ENCODE measurements at places on chromosomes 6 and 20.

DNA sequence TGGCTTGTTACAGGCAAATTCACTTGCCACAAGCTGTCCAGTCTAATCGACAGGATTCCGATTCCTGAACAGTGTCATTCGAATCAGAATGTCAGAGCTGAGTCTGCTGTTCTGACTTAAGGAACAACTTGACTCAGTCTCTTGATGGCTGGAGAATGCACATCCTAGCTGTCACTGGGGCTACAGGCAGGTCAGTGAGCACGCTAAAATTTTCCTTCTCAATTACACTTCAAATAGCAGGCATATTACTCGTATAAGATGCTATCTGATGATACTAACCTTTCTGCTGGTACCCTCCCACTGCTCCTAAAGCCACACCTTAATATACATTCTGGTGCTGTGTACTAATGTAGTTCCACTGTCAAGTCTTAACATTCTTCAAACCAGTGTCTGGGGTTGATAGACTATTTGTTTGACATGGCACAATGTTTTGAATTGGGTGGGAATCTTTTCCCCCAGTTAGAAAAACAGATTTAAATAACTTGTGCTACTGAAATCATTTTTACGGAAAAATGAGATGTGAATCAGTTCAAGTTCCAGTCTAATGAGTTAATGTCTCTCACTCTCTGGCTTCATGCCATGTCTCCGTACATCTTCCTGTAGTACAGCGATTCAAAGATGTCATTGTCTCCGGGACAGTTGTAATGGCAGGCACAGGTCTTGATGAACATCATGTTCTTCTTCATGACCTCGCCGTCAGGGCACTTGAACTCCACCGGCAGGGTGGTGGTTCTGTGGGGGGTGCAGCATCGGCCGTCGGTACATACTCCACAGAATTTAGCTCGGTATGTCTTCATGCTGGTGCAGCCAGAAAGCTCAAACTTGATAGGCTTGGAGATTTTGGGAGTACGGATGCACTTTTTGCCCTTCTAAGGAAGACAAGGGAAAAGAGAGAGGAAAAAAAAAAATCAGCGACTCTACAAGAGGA, 2.2 kb downstream of the CCN2 start:
- peak overlapping the region; percentile 94 for H3K4me3 ChIP-seq
- H3K36me3 ChIP-seq = no peaks in the 10 kb centered on the region
- peaks cover 15% of the 10 kb centered on the region for H3K4me1 ChIP-seq
- no peaks in the 10 kb centered on the region for H3K27me3 ChIP-seq
- peak overlapping the region; percentile 92 for H3K27ac ChIP-seq

GRCh38 chr6:99241905-99242534, 107.5 kb downstream of the FAXC start:
- no peaks in the 10 kb centered on the region for H3K36me3 ChIP-seq
- H3K27me3 ChIP-seq = no peaks in the 10 kb centered on the region
- no peaks in the 10 kb centered on the region for H3K4me1 ChIP-seq
- no peak for DNase-seq
- no peak overlapping the region for H3K4me3 ChIP-seq

DNA sequence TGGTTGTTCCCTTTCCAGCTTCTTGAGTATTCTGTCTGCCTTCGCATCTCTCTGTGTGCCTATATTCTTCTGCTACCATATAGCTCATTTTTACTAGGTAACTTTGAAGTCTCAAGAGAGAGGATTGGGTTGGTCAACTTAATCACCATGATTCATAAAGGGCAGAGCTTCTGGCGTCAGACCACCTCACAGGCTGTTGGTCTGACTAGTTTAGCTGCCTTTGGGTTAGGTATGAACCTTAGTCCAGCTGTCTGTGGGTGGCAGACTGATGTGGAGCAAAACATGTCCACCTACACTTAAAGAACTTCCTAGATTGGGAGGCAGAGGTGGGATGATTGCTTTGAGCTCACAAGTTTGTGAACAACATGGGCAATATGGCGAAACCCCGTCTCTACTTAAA, 192.2 kb upstream of the SGK1 start:
- DNase-seq = no peak
- no peak overlapping the region for H3K4me3 ChIP-seq
- no peaks in the 10 kb centered on the region for H3K36me3 ChIP-seq

- no peaks in the 10 kb centered on the region for H3K4me1 ChIP-seq
- DNase-seq = no peak
- no peak overlapping the region for H3K27ac ChIP-seq
- no peak overlapping the region for H3K4me3 ChIP-seq
- no peaks in the 10 kb centered on the region for H3K27me3 ChIP-seq
- no peaks in the 10 kb centered on the region for H3K36me3 ChIP-seq
Measured at GRCh38 chr6:29131691-29132090, 23.8 kb downstream of the OR2J3 start.

DNA sequence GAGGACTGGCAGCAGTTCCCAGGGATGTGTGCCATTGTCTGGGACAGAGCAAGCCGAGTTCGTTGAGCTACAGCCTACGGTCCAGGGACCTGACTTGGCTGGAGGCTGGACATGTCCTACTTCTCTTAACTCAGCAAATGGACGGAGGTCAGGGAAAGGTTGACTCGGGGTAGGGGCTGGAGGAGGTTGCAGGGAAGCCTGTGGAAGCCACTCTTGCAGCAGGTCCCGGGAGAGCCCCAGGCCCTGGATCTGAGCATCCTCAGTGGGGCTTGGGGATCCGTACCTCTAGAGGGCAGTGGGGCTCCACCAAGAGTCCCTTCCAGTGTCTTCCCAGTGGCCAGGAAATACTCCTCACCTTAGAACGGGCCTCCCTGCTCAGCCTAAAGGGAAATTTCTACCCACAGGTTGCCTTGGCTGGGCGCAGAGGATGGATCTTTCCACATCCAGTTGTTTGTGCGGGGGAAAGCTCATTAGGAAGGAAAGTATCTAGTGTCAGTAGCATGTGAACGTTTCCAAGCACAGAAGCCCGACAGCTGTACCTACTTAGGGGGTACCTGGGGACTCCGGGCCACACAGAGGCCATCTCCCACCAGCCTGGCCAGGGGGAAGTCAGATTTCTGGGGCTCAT, 170.2 kb downstream of the NFATC2 start:
- no peaks in the 10 kb centered on the region for H3K36me3 ChIP-seq
- no peak overlapping the region for H3K4me3 ChIP-seq
- no peaks in the 10 kb centered on the region for H3K27me3 ChIP-seq
- H3K27ac ChIP-seq = no peak overlapping the region
- H3K4me1 ChIP-seq = peaks cover 8% of the 10 kb centered on the region
- no peak for DNase-seq

DNA sequence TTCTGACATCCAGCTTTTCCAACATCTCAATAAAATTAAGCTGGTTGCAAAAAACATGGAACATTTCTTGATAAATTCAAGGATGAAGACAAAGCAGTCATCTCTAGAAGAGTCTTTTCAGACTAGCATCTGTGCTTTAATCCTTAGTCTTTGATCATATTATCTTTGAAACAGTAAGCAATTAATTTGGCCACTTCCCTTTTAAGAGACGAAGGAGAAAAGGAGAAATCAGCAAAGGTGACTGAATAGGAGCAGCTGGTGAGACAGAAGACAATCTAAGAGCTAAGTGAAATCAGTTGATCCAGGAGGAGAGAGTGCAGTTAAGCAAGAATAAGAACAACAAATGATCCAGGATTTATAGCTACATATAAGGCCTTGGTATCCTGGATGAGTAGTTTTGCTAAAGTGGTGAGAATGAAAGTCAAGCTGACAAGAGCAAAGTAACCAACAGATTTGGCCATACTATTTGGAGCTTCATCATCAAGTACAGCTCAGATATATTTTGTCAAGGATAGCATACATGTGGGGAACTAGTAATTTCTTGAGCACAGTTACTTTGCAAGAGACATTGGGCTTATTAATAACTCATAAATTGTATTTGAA, 215.5 kb downstream of the ADGB start:
- no peak overlapping the region for H3K4me3 ChIP-seq
- H3K36me3 ChIP-seq = no peaks in the 10 kb centered on the region
- H3K4me1 ChIP-seq = no peaks in the 10 kb centered on the region
- no peak for DNase-seq

GRCh38 chr6:129893640-129894039, 32.5 kb upstream of the TMEM244 start:
- DNase-seq = no peak
- H3K4me3 ChIP-seq = no peak overlapping the region
- H3K36me3 ChIP-seq = no peaks in the 10 kb centered on the region
- no peaks in the 10 kb centered on the region for H3K27me3 ChIP-seq

GRCh38 chr20:57048027-57048869, 218.2 kb downstream of the BMP7 start:
- no peak for DNase-seq
- peaks cover 49% of the 10 kb centered on the region for H3K4me1 ChIP-seq
- H3K4me3 ChIP-seq = no peak overlapping the region

DNA sequence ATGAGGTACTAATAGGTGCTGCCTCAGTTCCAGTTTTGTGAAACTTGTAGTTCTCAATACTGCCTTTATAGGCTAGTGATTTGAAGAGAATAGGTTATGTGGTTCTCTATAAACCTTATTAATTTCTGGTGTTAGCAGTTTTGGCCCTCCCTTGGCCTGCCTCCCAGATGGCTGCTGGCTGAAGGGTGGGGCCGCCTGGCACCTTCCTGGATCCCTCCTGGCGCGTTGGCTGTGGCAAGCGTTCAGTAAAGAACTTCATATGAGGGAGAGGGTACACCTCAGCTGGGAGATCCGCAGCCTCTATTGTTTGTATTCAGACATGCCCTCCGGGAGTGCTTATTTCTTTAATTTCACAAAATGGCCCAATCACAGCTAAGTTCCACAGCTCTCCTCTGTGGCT, 51.9 kb downstream of the FAM120B start:
- peaks cover 23% of the 10 kb centered on the region for H3K36me3 ChIP-seq
- no peaks in the 10 kb centered on the region for H3K27me3 ChIP-seq
- no peak overlapping the region for H3K27ac ChIP-seq
- no peak for DNase-seq
- peaks cover 15% of the 10 kb centered on the region for H3K4me1 ChIP-seq
- H3K4me3 ChIP-seq = no peak overlapping the region

GRCh38 chr6:16649241-16649640, 112.0 kb downstream of the ATXN1 start:
- peaks cover 4% of the 10 kb centered on the region for H3K36me3 ChIP-seq
- no peak overlapping the region for H3K27ac ChIP-seq
- H3K4me1 ChIP-seq = peaks cover 30% of the 10 kb centered on the region
- H3K4me3 ChIP-seq = no peak overlapping the region
- no peak for DNase-seq

GRCh38 chr6:1821513-1822183, 211.9 kb downstream of the FOXC1 start:
- no peak overlapping the region for H3K27ac ChIP-seq
- DNase-seq = no peak
- H3K4me3 ChIP-seq = peak overlapping the region; percentile 14
- peaks cover 10% of the 10 kb centered on the region for H3K4me1 ChIP-seq
- no peaks in the 10 kb centered on the region for H3K27me3 ChIP-seq

DNA sequence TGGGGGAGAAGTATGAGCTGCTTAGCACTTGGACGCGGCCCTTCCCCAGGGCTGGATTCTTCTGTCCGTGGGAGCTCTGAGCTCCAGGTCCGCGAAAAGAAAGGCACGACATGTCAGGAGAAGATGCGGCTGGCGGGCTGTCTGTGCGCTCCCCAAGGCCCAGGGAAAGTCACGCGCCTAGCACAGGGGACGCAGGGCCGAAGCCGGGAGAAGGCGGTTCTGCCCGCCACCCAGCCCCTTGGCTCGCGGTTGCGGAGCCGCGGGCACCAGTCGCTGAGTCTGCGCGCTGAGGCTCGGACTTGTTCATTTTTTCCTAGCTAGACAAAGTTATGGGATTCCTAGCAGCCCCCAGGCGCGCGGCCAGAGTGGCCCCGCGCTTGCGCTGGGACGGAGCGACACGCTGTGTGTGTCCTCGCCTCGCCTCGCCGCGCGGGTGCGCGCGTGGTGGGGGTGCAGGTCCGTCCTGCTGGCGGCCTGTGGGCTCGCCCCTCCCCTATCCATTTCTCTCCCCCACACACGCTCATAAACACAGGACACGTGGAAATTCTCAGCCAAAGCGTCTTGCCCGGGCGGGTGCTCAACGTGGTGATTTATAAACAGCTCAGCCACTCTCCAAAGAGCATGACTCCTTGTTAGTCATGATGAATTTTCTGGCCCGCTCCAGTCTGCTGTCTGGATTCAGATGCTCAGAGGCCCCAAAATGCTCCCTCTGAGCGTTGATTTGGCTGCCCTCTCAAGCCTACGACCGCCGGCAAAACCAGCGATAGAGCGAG, 1.9 kb upstream of the POU3F2 start:
- peaks cover 32% of the 10 kb centered on the region for H3K27me3 ChIP-seq
- H3K36me3 ChIP-seq = no peaks in the 10 kb centered on the region
- H3K27ac ChIP-seq = no peak overlapping the region
- H3K4me1 ChIP-seq = peaks cover 56% of the 10 kb centered on the region

DNA sequence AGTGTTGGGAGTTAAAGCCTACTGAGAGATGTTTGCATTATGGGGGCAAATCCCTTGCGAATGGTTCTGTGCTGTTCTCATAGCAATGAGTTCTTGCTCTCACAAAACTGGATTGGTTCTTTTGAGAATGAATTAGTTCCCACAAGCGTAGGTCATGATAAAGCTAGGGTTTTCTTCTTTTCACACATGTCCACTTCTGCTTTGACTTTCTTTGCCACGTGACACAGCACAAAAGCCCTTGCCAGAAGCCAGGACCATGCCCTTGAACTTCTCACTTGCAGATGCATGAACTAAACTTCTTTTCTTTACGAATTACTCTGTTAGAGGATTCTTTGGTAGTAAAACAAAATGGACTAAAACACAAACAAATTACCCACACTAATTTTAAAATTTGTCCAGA, 922.8 kb downstream of the EPHA7 start:
- H3K27me3 ChIP-seq = no peaks in the 10 kb centered on the region
- DNase-seq = no peak
- H3K36me3 ChIP-seq = no peaks in the 10 kb centered on the region
- H3K4me3 ChIP-seq = no peak overlapping the region

DNA sequence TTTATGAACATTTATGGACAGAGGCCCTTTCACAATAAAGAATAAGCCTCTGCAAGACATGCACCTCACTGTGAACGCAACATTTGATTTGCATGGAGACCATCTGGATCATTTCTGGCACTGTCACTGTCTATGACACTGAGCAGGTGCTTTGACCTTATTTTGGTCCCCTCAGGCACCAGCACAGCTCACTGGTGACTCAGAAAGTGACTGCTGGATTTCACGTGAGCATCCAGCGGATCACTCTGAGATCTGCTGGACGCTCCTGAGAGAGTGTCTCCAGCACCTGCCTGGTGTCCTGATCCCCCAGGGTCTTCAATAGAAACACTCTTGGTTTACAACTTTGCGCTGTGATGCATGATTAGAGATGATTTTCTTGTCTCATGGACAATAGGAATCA, 375.7 kb downstream of the TENT5A start:
- H3K27ac ChIP-seq = no peak overlapping the region
- no peaks in the 10 kb centered on the region for H3K27me3 ChIP-seq
- no peaks in the 10 kb centered on the region for H3K4me1 ChIP-seq
- no peak for DNase-seq
- H3K36me3 ChIP-seq = no peaks in the 10 kb centered on the region
